D721Med (cell line): ENCODE measurements at places on chromosomes 6 and 20.

DNA sequence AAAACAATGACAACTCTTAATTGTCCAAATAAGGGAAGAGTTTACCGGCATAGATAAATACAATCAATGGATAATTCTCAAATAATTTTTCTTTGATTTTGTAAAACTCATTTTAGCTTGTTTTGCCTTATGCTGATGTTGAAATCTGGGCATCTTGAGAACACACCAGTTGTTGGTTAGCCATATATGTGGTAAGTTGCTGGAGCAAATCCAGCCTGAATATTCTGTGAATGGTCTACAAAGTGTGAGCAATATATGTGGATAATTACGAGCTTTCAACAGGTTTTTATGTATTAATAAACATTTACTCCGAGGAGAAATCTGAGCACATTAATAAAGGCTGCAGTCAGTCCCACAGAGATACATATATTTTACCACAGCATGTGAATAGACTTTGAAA is 423.6 kb downstream of the BCKDHB start:
- no peak for DNase-seq

- no peak for DNase-seq
These were observed 8.3 kb upstream of the PRND start for GRCh38 chr20:4713401-4713800.

DNA sequence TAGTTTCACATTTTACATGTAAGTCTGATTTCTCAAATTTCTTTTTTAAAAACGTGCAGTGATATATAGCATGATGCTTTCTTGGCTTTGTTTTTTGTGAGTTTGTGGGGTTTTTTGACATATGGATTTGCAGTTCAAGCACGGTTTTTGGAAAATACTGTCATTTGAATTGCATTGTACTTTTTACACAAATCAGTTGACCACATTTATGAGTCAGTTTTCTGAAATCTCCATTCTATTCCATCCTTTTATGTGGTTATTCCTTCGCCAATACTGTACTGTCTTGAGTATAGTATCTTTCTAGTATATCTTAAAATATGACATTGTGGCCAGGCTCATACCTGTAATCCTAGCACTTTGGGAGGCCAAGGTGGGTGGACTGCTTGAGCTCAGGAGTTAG is 890.0 kb upstream of the CITED2 start:
- DNase-seq, result no peak

GRCh38 chr20:58566981-58567380 is 51.8 kb upstream of the APCDD1L start:
- no peak for DNase-seq

- no peak for DNase-seq
These were observed 8.4 kb upstream of the BMP7 start for GRCh38 chr20:57274846-57275245.

- no peak for DNase-seq
These were observed 52.2 kb upstream of the FNDC1 start for GRCh38 chr6:159117046-159117445.

DNA sequence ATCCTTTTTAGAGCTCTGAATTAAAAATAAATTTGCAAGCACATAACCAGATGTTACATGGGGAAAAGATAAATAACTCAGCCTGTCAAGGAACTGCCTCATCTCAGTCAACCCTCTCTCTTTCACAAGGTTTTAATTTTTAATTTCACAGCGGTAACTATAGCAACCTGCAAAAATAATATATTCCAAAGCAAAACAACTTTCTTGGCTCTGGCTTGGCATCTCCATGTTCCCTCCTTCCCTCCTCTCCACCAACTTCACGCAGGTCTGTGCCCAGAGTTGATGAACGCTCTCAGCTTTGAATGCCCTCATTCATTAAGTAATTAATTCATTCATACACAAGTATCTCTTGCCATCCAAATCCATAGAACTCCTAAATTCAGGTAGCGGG is 32.5 kb upstream of the SIRPA start:
- DNase-seq, result no peak

GRCh38 chr6:110629153-110629552 is 152.7 kb upstream of the SLC22A16 start:
- no peak for DNase-seq

DNA sequence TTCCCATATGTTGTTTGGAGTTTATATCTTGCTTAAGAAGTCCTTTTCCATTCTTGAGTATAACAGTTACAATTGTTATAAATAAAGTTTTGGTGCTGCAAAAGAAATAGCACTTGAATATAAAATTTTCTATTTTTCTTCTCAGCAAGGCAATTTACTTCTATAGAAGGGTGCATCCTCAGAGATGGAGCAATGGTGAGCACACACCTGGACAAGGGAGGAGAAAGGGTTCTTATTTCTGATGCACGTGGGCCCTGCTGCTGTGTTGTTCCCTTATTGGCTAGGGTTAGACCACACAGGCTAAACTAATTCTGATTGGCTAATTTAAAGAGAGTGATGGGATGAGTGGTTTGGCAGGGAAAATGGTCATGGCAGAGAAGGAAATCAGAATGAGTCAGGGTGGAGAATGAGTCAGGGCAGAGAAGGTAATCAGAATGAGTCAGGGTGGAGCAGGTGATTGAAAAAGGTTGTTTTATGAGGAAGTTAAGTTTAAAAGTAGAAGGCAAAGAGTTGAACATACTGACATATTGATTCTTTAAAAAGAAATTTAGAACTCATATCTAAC is 38.0 kb downstream of the CST8 start:
- DNase-seq, result no peak

- no peak for DNase-seq
These were observed 75.4 kb upstream of the INSM1 start for GRCh38 chr20:20292472-20292871.

DNA sequence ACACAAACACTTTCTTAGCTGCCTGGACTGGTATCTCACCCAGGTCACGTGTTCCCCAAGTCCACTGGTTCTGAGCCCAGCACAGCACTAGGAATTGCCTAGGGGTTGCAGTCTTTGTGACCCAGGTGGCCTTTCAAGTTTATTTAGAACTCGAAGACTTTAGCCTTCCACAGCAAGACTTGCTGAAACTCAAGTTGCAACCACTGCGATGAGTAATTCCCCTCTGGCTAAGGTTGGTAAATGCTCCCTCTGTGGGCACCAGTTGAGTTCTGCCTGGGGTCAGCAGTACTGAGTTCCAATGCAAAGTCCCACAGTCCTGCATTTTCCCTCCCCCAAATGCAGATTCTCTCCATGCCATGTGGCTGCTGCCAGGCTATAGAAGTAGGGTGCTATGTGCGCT is 77.6 kb upstream of the MOCS1 start:
- DNase-seq, result no peak

DNA sequence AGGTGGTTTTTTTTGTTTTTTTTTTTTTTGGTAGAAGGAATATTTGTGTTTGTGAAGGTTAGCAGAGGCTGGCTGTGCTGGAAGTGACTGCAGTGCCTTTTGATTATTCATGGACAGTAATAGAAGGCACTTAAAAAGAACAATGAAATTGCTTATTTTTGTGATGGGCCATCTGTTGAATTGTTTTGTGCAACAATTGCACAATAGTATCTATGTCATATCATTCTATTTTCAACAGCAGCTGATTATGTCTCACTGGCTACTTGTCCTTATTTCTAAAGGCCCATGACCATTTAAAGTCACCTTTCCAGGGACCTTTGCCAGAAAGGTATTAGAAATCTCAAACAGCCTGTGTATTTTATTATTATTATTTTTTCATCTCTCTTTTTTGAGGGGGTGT is 70.6 kb downstream of the AFG1L start:
- DNase-seq, result no peak

DNA sequence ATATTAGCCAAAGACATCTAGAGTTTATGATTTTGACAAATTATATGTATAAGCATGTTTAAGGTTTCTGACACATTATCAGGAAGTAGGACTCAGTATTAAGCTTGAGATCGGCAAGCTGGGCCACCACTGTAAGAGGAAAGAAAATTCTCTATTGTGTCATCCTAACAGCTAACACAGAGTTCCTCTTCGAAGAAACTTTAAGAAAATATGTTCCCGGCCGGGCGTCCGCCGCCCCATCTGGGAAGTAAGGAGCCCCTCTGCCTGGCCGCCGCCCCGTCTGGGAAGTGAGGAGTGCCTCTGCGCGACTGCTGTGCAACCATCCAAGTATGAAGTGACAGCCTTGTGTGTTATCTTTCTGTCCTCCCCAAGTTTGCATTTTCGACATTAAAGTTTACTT is 23.0 kb downstream of the USP49 start:
- DNase-seq, result no peak

GRCh38 chr6:29834564-29835436 is 7.2 kb downstream of the HLA-G start:
- DNase-seq, result no peak

DNA sequence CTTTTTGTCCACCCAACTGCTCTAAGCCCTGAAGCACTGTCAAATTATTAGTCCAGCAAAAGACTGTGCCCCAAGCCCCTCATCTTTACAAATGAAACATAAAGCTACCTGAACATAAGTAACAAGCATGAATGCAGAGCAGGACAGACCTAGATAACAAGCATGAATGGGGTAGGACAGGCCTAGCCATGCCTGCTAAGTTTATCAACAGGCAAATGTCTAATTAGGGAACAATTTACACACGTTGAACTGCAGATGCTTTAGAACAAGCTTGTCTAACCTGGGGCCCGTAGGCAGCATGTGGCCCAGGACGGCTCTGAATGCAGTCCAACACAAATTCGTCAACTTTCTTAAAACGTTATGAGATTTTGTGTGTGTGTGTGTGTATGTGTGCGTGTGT is 13.6 kb downstream of the FBXO30 start:
- no peak for DNase-seq

GRCh38 chr20:6700563-6701329 is 66.7 kb upstream of the BMP2 start:
- no peak for DNase-seq

- DNase-seq, result no peak
These were observed 218.6 kb upstream of the RUNX2 start for GRCh38 chr6:45109551-45109950.

DNA sequence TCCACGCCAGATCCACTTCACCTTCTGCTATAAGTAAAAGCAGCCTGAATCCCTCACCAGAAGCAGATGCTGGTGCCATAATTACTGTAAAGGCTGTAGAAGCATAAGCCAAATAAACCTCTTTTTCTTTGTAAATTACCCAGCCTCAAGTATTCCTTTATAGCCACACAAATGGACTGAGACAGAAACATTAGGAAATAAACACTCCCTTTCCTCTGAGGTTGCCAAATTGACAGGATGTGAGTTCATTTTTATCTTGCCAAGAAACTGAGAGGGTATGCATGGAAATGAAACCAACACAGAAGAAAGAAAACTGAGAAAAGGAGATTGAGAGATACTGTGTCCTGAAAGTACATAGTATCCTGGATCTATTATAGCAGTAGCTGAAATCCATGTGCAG is 481.2 kb downstream of the HAO1 start:
- no peak for DNase-seq

- DNase-seq, result no peak
These were observed 115.0 kb upstream of the FOXA2 start for GRCh38 chr20:22699396-22699795.

DNA sequence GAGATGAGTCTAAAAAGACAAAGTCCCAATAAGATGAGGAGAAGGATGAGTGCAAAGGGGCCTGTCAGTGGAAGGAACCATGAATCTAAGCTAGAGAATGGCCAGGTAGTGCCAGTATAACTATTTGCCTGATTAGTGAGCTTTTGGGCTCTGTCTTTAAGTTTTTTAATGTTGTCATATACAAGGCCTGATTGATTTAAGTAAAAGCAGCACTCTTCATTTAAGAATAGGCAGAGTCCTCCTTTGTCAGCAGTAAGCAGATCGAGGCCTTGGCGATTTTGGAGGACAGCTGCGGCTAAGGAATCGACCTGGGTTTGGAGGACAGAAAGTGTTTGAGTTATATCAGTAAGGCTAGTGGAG is 753.4 kb upstream of the ADGRB3 start:
- DNase-seq, result no peak

DNA sequence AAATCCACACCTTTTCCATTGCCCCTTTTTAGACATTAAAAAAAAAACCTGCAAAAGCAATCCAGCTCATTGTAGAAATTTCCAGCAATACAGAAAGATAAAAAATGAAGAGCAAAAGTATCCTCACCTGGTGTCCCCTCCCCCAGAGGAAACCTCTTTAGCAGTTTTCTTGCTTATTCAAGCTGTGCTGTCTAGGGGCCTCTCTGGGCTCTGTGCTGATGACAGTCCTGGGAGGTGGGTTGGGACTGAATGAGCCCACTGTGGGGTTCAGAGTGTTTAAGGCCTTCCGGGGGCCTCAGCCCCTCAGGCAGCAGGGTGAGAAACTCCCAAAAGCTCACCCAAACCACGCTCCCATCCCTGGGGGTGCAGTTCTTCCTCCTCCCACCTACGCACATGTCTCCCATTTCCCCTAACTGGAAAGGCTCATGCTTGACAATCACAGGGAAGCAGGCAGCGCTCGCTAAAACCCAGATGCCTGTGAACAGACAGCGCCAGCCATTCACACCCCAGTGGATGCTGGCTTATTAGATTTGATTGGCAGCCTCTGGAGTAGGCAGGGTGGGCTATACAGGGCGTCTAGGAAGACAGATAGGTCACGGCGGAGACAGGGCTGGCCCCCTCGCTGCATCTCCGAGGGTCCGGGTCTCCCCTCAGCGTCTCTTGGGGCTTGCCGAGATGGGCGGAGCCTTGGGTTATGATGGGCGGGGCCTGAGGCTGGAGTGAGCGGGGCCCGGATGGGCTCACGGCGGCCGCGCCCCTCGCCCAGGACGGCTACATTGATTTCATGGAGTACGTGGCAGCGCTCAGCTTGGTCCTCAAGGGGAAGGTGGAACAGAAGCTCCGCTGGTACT is 4.6 kb downstream of the GUCA1A start:
- no peak for DNase-seq

- no peak for DNase-seq
These were observed 92.0 kb downstream of the LY86 start for GRCh38 chr6:6680526-6680925.

- DNase-seq, result peak; percentile 48
These were observed 116.4 kb downstream of the MYLK4 start for GRCh38 chr6:2634139-2634964.

GRCh38 chr6:120826253-120826652 is 508.0 kb downstream of the TBC1D32 start:
- no peak for DNase-seq

- no peak for DNase-seq
These were observed 1.5 kb downstream of the PTPRT start for GRCh38 chr20:43188234-43188653.

DNA sequence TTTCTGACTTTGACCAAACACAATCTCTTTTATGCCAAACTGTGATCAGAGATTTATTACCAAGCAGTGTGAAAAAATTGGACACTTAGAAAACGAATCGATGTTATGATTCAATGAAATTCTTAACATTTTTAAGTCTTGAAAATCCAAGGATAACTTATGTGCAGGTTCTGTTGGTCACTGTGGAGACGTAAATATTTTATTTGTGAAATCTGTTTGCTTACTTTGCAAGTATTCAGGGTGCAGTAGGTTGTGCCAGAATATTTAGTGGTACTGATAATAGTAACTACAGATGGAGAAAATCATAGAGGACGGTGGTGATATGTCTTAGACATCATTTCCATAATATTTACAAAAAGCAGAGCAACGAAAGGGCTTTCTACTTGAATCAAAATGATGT is 97.3 kb downstream of the BMP2 start:
- DNase-seq, result no peak
